GF-D8 (cell line): ENCODE measurements at places on chromosomes 1 and 21.

DNA sequence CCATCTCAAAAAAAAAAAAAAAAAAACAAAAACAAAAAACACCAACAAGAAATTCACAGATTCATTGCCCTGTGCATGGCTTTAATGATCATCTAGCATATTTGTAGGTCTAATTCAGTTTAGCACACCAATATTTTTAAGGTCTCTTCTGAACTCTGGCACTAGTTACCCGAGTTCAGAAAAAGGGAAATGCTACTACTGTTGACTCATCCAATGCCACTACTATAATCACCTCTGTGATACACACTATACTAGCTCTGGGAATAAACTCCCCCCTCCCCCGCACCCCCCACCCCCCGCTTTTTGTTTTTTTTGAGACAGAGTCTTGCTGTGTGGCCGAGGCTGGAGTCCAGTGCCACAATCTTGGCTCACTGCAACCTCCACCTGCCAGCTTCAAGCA, 55.6 kb downstream of the FBXO42 start:
- no peak for DNase-seq

DNA sequence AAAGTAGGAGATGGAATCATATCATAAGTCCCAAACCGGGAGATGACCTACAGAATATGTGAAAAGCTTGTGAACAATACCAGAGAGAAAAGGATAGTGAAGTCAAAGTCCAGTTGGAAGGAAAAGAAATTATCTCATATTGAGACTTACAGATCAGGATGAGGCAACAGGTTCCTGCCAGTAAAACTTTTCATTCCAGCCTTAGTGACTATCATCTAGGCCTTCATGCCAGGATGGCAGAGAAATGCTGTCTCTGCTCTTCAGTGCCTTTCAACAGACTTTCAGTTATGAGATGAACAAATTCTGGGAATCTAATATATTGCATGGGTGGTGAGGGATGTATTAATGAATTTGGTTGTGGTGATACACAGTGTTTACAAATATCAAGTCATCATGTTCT, 52.3 kb downstream of the NTMT2 start:
- no peak for DNase-seq

DNA sequence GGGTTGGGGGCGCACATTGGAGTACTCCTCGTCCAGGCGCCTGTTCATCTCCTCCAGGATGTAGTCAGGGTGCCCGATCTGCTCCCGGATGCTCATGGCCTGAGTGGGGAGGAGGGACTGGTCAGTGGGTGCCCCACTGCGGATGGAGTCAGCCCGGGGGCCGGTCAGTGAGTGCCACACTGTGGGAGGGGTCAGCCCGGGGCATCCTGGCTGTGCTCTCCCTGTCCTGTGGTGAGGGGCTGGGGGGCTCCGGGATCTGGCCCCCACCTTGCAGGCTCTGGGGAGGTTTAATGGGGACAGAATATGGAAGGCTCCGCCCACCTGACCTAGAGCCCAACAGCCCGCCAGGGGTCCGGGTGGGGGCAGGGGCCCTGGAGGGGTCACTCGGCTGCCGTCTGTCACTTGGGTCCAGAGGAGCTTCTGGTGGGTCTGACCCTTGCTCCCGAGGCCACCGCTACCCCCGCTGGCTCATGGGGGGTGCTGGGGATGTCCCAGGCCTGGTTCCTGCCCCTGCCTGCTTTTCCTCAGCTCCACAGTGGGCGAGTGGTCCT, 8.8 kb downstream of the PRXL2B start:
- no peak for DNase-seq

GRCh38 chr1:1330366-1331067, 563 bp upstream of the TAS1R3 start:
- DNase-seq, result no peak

DNA sequence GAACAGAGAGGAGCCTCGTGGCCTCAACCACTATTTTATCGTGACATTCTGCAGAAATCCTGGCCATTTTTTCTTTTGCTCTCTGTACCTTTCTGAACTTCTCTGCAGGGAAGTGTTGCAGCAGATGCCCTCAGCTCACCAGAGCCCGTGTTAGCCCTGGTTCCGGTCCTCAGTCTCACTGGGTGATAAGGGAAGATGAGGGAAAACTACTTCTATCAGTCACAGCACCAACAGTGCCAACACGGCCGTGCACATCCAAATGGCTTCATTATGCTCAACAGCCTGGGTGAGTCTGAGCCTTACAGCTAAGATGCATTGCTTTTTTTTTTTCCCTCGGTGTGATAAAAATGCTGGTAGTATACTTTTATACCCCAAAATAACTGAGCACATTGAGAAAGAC, 93.0 kb downstream of the KIF26B start:
- no peak for DNase-seq

GRCh38 chr1:62613890-62614289, 16.6 kb downstream of the ANGPTL3 start:
- no peak for DNase-seq

- no peak for DNase-seq
Observed at GRCh38 chr1:221729771-221730330, 12.0 kb downstream of the DUSP10 start.

- DNase-seq, result no peak
Observed at GRCh38 chr21:34606051-34606450, 8.9 kb downstream of the RCAN1 start.

DNA sequence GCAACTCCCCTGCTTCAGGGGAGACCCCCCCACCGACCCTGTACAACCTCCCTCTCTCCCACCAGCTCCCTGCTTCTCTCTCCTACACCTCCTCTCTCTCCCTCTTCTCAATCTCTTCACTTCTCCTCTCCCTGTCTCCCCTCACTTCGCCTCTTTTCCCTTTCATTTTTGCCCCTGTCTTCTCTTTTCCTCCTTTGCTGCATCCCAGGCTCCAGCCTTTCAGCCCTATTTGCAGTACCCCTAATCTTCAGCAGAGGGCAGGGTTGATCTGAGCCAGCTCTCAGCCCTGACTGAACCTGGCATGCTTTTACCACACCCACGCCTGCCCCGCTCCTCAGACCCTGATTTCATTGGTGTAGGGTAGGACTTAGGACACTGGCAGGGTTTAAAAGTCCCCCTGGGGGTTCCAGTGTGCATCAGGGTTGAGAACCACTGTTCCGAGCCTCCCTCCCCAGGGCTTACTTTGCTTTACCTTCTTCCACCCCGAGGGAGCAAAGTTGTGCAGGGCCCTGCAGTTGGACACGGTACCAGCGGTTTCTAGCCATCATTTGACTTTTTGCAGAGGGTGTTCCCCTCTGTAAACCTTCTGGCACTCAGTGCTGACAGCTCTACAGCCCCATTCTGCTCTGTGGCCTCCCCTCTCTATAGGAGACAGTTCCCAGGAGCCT, 67.3 kb upstream of the CNTN2 start:
- no peak for DNase-seq

DNA sequence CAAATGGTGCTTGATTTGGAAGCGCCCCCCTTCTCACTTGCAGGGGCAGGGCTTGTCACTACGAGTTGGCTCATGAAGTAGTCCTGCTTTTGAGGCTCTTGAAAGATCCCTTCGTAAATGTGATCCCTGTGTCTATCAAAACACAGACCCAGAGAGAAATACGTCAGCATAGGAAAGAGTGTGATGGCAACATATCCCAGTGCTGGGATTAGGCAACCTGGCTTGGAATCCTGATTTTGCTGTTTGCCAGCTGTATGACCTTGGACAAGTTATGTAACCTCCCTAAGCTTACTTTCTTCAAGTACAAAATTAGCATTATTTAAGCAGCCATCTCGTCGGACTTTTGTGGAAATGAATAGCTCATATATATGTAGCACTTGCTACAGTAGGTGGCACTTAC, 228.4 kb downstream of the ATG4C start:
- DNase-seq, result no peak

GRCh38 chr1:222465211-222466041, 82.5 kb downstream of the HHIPL2 start:
- peak; percentile 86 for DNase-seq

- no peak for DNase-seq
Observed at GRCh38 chr1:21936366-21937031, 611 bp downstream of the HSPG2 start.

GRCh38 chr1:183239220-183239742, 53.2 kb downstream of the LAMC2 start:
- DNase-seq, result no peak

- no peak for DNase-seq
Observed at GRCh38 chr1:64584479-64584878, 114.5 kb downstream of the CACHD1 start.

DNA sequence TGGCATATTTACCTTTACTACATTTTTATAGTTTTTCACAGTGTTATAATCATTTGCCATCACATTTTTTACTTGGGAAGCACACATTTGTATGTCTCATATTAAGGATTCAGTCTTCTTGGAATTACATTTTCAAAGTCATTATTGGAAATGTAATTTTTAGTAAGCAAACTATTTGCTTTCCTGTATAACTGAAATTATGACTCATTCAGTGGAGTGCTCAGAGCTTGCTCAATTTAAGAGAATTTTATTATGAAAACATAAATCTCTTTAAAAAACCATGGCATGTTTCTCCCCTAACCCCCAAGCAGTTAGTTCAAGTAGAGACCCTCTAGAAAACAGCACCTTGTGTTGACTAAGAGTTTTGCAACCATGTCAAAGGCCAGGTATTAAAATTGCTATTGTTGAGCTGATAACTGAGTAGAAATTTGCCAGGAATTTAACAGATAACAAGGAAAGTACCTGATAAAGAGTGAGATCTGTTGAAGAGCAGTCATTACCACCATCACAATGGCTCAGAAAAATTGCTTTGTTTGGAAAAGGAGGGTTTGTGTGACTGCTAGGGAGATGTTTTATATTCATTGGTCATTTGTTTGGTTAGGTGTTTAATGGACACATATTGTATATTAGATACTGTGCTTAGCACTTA, 105.9 kb downstream of the KCNK2 start:
- DNase-seq, result no peak

- no peak for DNase-seq
Observed at GRCh38 chr1:53384796-53385195, 56.9 kb upstream of the LRP8 start.

GRCh38 chr1:119909890-119910596, 13.7 kb upstream of the ADAM30 start:
- no peak for DNase-seq

GRCh38 chr1:33738976-33739375, 124.9 kb upstream of the HMGB4 start:
- DNase-seq, result no peak

GRCh38 chr1:209885403-209886218, 52.4 kb upstream of the SYT14 start:
- DNase-seq, result no peak

DNA sequence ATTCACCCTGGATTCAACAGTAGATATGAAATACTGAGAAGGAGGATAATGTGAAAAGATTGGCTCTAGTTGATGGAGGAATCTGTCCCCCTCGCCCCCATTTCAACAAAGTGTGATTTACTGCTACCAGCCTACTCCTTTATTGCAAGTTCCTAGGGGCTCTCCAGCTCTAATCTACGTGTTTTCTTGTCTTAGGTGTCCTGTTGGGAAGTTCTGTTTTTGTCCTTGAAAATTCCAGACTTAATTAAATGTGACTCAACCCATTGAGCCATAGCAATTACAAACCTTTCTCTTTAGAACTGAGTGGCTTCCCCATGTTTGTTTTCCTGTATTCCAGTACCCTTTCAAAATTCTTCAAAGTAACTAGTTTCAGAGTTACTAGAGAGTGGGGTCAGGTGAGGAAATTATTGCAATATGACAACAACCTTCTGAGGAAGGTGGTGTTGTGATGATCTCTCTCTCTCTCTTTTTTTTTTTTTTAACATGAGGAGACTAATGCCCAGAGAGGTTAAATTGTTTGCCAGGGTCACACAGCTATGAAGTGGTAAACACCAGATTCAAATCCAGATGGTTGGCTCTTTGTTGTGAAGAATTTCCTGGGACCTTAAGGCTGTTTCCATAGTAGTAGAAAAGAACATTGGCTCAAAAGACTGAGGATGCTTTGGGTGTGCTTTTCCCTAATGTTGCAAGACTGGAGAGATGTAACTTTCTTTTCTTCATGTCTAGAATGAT, 3.5 kb downstream of the RGL1 start:
- DNase-seq, result no peak

- no peak for DNase-seq
Observed at GRCh38 chr1:203667616-203668015, 41.0 kb downstream of the ATP2B4 start.

DNA sequence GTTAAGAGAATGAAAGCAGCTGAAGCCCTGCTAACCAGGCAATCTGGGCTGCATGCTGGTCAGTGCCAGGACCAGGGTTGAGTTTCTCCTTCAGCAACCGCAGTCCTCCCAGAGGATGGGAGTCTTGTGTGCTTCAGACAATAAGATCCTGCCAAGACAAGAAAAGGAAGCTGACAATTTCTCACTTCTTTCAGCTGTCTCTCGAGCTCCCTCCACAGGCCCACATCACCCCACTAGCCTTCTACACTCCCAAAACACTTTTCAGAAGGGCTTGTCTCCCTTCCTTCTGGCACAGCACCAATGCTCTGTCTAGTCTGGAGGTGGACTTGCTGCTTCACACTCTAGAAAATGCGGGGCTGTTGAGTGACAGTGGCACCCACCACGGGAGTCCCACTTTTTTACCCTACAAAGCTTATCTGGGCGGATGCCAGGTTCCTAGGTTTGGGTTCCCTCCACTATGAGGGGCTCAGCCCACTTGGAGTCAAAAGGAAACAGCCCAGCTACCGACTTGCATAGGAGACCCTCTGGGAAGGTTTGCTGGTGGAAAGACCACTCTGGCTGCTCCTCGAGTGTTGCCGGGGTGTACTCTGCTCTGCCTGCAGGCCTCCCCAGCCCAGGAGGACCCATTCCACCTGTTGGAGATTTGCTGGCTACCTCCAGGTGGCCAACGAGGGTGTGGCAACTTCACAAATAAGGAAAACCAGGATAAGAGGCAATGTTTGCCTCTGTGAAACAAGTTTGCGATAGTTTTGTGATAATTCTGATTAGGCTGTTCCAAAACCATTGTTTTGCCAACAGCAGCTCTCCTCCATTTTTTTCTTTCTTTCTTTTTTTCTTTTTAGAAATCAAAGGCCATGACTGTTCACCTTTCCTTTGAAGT, 68.9 kb downstream of the TENT5C start:
- peak; percentile 50 for DNase-seq

- peak; percentile 50 for DNase-seq
Observed at GRCh38 chr1:203268901-203269653, 36.2 kb upstream of the BTG2 start.

DNA sequence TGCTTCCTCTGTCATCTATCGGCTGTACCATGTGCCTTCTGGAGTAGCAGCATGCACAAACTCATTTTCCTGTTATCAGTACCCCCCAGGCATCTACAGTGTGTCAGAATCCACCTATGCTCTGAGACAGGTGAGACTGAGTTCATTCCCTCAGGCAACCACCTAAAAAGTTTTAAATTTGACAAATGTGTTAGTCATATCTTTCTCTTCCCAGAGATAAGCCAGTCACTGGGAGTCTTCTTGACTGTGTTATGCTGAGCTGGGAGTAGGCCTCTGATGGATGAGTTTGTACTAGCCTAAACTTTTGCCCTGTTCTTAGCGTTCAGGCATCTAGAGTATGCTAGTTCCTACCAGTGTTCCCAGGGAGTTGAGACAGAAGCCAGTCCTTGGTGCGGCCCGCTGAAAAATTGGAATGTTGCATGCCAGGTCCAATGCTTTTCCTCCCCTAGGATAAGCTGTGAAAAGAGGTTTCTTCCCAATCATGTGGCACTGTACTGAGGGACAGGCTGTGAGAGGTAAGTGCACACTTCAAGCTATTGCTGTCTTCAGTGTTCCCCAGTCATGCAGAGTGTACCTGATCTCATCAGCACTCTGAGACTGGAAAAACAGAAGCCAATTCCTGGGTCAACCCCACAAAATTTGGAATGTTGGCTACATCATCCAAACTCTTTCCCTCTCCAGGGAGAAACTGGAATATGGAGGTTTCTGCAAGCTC, 1202.3 kb downstream of the NCAM2 start:
- no peak for DNase-seq
